H54 (cell line): ENCODE measurements at places on chromosomes 6 and 20.

DNA sequence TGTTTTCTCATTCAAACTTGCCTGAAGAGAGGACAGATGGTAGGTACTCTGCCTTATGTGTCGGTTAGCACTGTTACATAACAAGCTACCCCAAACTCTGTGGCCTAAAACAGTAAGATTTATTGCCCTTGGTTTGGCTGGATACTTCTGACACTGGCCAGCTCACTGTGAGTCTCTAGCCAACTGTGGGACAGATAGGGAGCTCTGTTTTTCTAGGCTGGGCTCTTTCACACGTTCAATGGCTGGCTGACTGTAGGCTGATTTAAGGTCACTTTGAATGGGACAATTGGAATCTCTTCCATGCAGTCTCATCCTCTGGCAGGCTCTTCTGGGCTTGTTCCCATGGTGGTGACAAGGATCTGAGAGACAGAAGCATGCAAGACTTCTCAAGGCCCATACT lies 39.4 kb upstream of the JAG1 start:
- DNase-seq = no peak

- DNase-seq = peak; percentile 49
Observed at GRCh38 chr6:87756858-87757257, 54.8 kb upstream of the AKIRIN2 start.

DNA sequence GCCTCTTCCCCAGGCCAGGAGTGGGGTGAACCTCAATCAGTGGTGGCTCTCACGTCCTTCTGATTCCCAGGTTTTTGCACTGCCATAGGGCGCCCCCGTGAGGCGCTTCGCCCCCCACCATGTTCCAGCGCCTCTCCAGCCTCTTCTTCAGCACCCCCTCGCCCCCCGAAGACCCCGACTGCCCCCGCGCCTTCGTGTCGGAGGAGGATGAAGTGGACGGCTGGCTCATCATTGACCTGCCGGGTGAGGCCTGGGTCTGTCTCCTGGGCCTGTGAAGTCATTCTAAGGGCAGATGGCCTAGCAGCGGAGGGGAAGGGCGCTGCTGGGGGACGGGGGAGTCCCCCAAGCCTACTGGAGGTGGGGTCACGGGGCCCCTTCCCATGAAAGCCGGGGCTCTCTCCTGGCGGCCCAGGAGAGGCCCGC lies 4.5 kb downstream of the TP53INP2 start:
- DNase-seq = peak; percentile 45

- DNase-seq = no peak
Observed at GRCh38 chr20:12047838-12048432, 130.2 kb downstream of the BTBD3 start.

- DNase-seq = peak; percentile 6
Observed at GRCh38 chr6:166258854-166259276, 49.3 kb downstream of the PRR18 start.
